HFF-Myc (cell line): ENCODE measurements at places on chromosomes 7 and 10.

GRCh38 chr10:76033457-76034196 is 602.2 kb downstream of the LRMDA start:
- no peak for DNase-seq

DNA sequence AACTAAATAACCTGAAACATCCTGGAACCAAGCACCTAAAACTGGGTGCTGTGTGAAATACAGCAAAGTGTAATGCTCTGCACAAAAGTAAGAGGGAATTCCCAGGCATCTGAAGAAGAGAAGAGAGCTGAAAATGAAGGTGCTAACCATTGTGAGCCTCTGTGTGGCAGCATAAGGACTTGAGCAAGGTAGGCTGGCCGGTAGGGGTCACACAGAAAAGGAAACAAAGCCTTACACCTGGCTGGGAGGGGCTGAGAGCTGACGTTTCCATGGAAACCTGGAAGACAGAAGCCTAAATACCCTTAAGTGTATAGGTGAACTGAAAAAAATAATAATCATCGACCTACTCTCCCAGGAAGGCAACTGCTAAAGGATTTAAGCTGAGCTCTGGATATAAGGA is 48.6 kb downstream of the CUL1 start:
- no peak for DNase-seq

DNA sequence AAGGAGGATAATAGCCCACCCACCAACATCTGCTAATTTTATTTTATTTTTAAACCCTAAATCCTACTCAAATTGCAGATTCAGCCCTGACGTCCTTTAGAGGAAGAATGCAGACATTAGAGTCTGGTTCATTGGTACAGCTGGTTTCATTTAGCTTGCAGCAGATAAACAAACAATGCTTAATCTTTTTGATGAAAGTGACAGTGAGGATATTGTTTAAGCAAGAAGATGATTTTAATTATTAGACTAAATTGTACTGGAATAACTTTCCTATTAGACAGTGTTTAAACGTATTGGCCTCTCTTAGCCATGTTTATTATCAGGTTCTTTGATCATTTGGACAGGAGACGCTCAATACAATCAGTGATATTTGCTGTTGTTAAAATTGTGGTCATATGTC is 164.8 kb downstream of the CDK14 start:
- no peak for DNase-seq

DNA sequence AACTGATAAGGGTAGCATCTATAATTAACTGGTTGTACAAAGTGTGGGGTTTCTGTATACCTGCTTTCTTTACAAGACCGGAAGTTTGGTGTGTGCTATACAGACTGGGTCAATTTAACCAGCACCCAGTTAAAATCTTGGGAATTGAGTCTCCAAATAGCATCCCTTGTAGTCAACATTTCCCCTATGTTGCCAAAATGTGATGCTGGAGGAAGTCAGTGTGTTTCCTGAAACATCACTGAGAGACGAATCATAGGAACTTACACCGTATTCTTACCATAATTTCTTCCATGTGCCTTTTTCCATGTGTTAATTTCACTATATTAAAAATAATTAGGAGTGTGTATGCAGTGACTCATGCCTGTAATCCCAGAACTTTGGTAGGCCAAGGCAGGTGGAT is 1.7 kb downstream of the AKR1C4 start:
- DNase-seq, result no peak

DNA sequence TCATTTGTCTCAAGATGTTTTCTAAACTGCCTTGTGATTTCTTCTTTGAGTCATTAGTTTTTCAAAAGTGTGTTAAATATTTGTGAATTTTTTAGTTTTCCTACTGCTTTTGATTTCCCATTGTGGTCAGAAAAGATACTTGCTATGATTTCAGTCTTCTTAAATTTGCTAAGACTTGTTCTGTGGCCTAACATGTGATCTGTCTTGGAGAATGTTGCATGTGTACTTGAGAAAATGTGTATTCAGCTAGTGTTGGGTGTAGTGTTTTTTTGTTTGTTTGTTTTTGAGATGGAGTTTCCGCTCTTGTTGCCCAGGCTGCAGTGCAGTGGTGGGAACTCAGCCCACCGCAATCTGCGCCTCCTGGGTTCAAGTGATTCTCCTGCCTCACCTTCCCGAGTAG is 28.6 kb downstream of the BMPR1A start:
- DNase-seq, result no peak

DNA sequence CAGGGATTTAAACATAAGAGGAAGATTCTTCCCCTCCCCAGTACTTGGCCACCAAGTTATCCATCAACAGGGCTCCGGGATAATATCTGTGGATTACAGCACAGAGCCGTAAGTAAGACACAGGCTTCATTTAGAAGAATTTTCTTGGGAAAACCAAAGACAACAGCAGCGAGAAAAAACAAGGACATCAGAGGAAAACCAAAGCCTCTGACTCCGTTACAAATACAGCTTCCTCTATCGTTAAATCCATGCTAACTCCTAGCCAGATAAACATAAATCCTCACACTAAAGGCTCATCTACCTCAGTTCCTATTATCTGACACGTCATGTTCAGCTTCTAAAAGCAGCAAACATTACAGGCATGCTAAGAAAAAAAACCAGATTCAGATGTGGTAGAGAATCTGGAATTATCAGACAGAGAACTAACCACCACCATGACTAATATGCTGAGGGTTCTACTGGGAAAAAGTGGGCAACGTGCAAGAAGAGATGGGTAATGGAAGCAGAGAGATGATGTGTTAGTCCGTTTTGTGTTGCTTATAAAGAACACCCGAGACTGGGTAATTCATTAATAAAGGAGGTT is 48.4 kb downstream of the BRI3 start:
- no peak for DNase-seq

DNA sequence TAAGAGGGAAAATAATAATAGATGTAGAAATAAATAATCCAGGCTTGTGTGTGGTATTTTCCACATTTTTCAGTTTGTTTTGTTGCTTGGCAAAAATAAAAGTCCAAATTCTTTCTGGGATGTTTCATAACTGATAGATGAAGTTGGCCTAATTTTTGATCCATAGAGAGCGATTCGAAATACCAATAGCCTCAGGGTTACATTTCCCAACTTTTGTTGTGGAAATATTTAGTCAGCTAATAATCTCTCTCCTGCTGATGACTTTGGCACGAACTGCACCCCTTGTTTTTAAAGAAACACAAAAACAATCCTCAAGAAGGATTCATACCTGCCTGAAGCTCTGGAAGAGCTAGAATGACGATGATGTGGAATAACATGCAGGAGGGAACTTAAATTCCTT is 483.2 kb downstream of the ADRA2A start:
- DNase-seq, result no peak

GRCh38 chr7:1668396-1669063 is 1.5 kb upstream of the ELFN1 start:
- no peak for DNase-seq

- DNase-seq, result no peak
Observed at GRCh38 chr7:105897999-105898398, 21.6 kb upstream of the ATXN7L1 start.

DNA sequence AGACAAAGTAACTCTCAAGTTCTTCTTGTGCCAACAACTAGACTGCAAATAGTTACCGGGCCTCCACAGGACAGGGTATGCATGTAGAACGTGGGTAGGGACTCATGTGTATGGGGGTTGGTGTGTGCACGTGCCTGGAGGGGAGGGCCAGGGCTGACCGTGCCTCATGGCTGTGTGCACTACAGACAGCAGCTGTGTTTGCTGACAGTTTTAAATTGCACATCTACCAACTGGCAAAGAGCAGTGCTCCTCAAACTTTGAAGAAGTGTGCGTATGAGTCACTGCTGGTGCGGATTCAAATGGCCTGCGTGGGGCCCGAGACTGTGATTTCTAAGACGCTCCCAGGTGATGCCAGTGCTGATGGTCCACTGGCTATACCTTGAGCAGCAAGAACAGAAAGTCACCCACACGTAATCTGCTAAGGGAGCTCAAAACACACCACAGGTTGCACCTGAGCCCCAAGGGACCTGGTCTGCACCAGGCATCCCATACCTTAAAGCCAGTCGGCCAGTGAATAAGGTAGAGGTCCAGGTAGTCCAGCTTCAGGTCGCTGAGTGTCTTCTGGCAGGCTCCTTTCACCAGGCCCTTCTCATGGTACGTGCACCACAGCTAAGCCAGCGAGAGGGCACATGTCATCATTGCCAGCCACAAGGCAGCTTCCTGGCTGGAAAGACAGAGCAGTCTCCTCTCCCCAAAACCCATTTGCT is 8.5 kb downstream of the AKR1B1 start:
- no peak for DNase-seq
